Naive thymus-derived CD8-positive, alpha-beta T cell (primary cell): ENCODE measurements at places on chromosomes 1 and 21. TPM values are rescaled to one million over a fixed set of nuclear protein-coding genes. Genes with fewer than 3 reads are reported as not detected.

GRCh38 chr21:33406493-33406892 is 3.3 kb downstream of the IFNGR2 start:
- no peak for DNase-seq

GRCh38 chr1:184253921-184254320 is 132.9 kb upstream of the C1orf21 start:
- DNase-seq, result no peak

- DNase-seq, result no peak
Observed at GRCh38 chr21:39559511-39559910, 53.2 kb upstream of the B3GALT5 start.

Gene OR6N1
- polyA plus RNA-seq, result not detected

Gene RABIF
- 14.2 TPM for polyA plus RNA-seq

DNA sequence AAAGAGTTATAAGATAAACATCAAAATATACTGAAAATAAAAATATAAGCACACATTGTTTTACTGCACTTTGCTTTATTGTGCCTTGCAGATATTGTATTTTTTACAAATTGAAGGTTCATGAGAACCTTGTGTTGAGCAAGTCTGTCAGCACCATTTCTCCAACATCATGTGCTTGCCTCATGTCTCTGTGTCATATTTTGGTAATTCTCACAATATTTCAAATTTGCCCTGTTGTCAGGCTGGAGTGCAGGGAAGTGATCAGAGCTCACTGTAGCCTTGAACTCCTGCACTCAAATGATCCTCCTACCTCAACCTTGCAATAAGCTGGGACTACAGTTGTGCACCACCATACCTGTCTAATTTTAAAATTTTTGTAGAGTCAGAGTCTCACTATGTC is 21.3 kb upstream of the CNIH3 start:
- DNase-seq, result no peak

Gene PLXNA2
- 0.14 TPM for polyA plus RNA-seq

GRCh38 chr1:209873067-209873799 is 45.5 kb downstream of the UTP25 start:
- DNase-seq, result no peak

GRCh38 chr21:14826630-14827029 is 238.2 kb downstream of the NRIP1 start:
- DNase-seq, result no peak

GRCh38 chr1:161705537-161705936 is 1.5 kb upstream of the FCRLA start:
- no peak for DNase-seq

DNA sequence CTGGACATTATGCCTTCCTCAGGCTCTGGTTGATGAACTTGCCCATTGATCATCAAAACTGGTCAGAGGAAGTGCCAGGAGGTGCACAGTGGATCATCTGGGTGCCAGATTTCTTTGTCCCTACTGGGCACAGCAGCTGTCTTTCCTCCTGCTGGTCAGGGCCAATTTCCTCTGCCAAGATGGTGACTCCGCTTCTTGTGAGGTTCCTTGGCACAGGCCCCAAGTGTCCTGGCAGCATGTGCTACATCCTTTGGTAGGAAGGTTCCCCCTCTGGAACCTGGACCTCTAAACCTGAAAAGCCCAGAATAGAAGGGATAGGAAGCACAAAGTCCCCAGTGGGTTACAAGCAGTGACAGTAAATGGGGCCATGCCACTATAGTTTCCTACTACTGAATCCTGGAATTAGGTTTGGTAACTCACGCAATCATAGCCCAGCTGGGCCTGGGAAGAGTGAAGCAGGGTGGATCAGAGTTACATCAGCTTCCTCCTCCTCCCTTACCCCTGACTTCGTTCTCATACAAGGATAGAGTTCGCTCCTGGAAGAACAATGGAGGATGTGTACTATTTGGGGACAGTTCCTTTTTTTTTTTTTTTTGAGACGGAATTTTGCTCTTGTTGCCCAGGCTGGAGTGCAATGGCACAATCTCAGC is 147.1 kb downstream of the CNIH3 start:
- DNase-seq, result no peak

DNA sequence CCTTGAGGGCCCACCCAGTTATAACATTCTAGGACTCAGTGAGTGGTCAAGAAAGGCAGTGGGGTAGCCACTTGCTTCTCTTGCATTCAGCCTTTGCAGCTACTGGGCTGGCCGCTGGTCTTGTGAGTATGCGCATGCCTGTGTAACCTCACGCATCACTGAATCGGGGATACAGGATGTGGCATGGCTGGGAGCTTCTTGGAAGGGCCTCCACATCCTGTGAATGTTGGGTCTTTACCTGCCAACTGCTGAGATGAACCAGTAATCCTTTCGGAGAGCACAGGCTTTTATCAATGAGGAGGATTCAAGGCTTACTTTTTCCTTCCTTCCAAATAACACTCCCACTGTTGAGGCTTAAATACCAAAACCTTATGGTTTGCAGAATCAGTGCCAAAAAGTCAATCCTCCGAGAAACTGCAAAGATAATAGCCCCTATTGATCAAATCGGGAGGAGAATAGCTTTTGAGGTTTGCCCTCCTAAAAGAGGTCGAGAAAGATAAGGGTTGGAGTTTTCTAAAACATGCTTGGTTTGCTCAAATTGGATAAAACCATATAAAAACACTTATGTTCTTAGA is 198.9 kb upstream of the UBE2U start:
- DNase-seq, result no peak

Gene HOOK1
- 14.3 TPM for polyA plus RNA-seq

- no peak for DNase-seq
Observed at GRCh38 chr1:65719391-65719790, 73.3 kb upstream of the PDE4B start.

- no peak for DNase-seq
Observed at GRCh38 chr1:109978761-109979488, 5.6 kb upstream of the AHCYL1 start.

Gene LIPI
- not detected for polyA plus RNA-seq

- DNase-seq, result no peak
Observed at GRCh38 chr1:156483397-156483796, 17.2 kb downstream of the MEF2D start.

DNA sequence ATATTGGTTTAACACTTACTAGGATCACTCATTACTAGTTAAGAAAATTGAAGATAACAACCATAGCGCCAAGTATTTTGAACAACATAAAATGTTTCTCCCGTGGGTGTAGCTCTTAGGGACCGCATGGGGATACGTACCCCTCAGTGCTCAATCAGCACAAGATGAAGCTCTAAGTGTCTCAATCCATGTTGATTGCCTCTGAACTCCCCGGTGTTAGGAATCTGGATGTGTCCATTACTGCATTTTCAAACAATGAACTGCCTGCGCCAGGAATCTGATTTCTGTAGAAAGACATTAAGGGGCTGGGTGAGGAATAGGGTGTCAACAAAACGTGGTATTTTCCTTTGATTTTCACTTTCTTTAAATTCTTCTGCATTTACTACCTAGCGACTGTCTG is 100.2 kb downstream of the LMO4 start:
- no peak for DNase-seq

DNA sequence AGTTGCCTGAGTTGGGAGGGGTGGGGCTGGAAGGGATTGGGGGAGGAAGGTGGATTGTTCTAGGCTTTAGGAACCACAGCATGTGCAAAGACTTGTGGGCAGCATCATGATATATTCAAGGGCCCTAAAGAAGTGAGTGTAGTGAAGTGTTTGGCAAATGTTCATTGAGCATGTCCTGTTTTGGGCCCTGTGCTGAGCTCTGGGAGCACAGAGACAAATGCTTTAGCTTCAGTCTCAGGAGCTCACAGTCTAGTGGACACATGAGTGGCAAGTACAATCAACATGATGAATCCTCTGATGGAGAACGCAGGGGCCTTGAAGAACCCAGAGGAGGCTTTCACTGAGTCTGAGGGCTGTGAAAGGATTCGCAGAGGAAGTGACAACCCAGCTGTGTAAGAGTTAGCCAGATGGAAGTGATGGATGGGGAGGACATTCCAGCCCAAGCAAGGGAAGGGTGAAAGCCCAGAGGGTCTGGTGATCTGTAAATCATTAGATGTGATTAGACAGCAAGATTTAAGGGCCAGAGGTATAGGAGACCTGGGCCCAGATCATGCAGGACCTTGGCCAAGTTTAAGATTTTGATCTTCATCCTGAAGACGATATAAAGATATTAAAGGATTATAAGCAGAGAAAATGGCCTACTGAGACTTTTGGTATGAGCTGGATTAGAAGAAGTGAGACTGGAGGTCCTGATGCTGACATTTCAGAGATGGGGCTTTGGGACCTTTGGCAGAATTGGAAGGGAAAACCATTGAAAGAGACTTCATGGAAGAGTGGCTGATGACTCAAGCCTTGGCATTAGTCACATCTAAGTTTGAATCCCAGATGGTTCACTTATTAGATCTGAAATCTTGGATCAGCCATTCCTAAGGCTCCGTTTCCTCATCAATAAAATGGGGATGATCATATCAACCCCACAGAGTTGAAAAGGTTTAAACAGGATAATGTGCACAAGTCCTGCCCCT is 4.6 kb downstream of the IPO13 start:
- DNase-seq, result no peak

Gene TMEM200B
- not detected for polyA plus RNA-seq

DNA sequence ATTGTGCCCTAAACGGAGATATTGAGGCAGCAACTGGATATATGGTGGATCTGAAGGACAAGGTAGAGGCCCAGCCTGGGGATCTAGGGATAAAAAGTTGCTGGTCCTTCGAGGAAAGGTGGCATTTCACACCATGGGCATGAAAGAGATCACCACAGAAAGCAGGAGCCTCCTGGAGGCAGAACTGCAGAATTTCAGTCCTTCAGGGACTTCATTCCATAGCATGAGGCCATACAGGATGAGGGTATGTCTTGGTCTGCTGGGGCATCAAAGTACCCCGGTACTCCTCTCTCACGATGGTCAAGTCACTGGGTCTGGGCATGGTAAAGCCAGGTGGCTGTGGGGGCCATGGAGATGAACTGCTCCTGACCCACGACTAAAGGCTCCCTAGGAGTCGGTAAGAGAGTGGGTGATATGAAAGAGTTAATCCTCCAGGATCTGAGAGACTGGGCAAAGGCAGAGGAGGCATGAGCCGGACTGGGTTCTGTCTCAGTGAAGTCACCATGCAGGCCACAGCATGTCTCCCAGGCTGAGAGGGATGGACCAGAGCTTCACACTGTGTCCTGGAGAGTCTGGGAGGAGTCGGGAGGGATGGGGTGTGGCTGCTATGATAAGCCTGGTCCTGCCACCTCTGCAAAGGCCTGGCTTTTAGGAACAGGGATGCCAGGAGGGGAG is 5.8 kb upstream of the SPRR5 start:
- no peak for DNase-seq

DNA sequence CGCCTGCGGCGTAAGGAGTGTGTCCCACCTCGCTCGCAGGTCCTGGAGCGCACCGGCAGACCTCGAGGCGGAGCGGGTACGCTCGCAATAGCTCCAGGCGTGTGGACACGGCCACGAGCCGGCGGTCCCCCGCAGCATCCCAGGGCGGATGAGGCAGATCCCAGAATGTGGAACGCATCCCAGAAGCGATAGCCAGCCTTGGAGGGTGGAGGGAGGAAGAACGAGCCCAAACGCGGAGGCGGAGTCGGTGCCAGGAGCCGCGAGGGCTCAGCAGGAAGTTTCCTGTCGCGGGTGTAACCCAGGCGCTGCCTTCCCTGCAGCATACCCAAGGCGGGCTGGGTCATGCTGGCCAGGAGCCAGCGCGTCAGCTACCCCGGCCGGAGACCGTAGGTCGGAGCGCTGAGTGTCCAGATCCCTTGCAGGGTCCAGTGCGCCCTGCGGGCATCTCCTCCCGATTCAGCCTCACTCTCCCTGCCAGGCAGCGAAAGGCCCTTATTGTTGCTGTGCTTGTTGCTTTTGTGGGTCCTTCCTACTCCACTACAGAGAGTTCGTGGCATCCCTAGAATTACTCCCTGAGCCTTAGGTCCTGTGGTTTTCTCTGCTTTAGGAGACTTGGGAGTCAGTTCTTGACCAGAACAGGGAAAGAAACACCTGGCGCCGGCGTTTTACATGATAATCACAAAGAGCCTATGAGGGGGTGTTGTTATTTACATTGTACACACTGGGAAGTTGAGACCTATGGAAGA is 27.7 kb downstream of the STYXL2 start:
- DNase-seq, result peak; percentile 22

DNA sequence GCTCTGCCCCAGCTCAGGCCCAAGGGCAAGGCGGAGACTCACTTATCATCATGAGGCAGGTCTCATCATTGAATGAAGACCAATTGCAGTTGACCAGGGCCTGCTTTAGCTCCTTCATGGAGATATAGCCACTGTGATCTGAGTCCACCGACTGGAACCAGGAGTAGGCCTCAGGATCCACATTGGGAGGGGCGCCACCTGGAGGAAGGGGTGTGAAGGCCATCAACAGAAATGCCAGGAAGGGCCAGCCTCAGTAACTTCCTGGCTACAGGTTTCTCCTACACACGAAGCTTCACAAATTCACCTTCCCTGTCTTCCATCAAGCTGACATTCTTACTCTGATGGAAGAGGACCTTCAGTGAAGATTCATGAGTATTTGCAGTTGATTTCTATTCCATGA is 11.6 kb downstream of the PEF1 start:
- no peak for DNase-seq

- no peak for DNase-seq
Observed at GRCh38 chr1:117796226-117796625, 133.2 kb downstream of the GDAP2 start.

DNA sequence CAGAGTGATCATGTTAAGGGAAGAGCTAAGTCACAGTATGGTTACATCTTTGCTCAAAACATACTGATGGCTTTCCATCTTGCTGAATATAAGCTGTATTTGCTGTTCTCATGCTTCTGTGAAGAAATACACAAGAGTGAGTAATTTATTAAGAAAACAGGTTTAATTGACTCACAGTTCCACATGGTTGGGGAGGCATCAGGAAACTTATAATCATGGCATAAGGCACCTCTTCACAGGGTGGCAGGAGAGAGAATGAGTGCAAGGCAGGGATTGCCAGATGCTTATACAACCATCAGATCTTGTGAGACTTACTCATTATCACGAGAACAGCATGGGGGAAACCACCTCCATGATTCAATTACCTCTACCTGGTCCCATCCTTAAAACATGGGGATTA is 24.4 kb upstream of the RGS5 start:
- DNase-seq, result no peak

Gene RHBDL2
- not detected for polyA plus RNA-seq

DNA sequence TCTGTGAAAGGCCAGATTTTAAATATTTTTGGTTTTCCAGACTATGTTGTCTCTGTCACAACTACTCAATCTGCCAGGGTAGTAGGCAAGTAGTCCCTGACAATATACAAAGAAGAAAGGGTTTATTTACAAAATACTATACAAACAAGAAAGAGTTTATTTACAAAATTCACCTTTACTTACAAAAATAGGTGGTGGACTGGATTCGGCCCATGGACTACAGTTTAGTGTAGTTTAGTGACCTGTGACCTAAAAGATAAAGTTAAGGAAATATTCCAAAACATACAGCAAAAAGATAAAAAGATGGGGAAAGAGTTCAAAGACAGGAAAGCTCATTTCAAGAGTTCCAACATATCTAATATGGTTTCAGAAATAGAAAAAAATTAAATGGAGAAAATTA is 52.9 kb upstream of the MAP10 start:
- DNase-seq, result no peak

DNA sequence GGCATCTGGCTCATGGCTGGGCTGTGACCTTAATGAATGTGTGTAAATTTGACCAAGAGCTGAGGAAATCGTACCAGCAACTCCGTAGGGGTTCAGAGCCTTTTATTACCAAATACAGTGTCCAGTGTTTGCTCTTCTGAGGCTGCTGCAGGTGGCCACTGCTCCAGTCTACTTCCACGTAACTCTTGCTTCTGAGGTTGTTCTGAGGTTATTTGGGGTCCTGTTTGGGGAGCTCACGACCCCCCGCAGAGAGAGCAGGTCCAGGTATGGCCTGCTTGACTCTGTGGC is 33.6 kb downstream of the MAN1C1 start:
- DNase-seq, result no peak

- DNase-seq, result peak; percentile 37
Observed at GRCh38 chr1:37890378-37891014, 31.1 kb upstream of the MTF1 start.
